ENCODE measurements at places on chromosomes 11 and 22.

GRCh38 chr11:21072558-21072957, 403.2 kb downstream of the NELL1 start:
- no peak for DNase-seq

- no peak for DNase-seq
Measured at GRCh38 chr11:115552773-115553438, 48.7 kb upstream of the CADM1 start.

- DNase-seq = peak; percentile 14
Measured at GRCh38 chr11:118956094-118956846, at the start of gene UPK2. Gene UPK2, plus strand, starts transcription at chr11:118956298. Its CDS starts 53 bp downstream, at chr11:118956351.

DNA sequence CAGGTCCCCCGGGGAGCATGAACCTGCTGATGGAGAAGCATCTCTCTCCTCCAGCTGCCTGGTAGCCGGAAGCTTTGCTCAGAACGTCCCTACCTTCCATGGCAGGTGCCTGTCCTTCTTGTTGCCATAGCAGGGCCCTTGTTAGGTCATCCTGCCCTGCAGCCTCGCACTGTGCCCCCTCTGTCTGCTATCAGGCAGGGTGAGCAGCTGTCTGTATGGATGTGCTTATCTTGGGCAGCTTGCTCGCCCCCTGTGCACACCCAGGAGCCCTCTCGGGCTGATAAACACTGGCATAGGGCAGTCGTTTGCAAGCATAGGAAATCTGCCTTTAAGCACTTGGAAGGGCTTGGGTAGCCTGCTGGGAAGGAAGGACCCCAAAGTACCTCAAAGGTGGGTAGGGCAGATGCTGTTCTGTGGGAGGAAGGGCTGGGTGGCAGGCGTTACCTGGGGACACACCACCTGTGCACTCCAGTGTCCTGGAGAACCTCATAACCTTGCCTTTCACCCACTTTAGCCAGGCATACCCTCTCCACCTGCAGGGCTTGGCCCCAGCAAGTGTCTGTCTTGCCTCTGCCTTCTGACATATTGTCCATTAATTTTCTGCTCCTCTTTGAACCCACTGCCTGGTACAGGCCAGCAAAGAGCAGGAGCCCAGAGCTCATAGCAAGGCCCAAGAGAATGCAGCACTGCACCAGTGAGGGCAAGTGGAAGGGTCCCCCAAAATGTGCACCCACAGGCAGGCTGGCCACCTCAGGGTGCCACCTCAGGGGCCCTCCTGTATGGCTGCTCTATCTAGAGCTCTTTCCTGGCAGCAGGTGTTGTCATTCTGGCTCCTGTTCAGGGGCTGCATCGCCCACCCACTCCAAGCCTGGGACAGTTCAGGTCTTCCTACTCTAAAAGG, 8.0 kb upstream of the COMT start:
- no peak for DNase-seq

DNA sequence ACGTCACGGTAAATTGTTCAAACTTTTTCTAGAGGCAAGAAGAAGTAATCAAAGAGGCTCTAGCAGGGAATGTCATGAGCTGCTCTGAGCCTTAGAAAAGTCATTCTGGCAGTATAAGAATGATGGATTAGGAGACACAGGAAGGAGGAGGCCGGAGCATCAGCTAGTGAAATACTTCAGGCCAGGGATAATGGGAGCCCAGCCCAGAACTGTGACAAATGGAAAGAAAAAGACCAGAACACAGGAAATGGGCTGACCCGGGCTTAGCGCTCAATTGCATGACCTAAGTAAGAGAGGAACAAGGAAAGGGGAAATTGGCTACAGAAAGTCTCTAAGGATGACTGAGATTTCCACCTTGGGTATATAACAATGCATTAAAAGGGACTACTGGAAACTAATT, 108.6 kb downstream of the LARGE1 start:
- DNase-seq = no peak

DNA sequence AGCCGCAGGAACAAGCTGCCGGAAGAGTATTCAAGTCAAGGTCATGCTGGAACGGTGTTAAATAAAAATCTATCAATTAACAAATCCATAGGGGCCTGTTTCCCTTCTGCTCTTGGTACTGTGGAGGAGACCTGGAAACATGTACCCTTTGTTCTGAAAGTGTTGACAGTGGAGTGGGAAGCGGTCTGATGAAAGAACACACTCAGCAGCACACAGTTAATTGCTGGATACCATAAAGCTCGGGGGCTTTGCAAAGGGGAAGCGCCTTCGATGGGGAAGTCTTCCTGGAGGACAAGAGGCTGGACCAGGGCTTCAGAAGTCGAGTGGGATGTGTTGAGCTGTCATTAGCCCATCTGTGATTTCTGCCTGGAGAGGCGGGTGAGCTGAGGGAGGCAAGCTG, 112.5 kb upstream of the CLPB start:
- DNase-seq = no peak

DNA sequence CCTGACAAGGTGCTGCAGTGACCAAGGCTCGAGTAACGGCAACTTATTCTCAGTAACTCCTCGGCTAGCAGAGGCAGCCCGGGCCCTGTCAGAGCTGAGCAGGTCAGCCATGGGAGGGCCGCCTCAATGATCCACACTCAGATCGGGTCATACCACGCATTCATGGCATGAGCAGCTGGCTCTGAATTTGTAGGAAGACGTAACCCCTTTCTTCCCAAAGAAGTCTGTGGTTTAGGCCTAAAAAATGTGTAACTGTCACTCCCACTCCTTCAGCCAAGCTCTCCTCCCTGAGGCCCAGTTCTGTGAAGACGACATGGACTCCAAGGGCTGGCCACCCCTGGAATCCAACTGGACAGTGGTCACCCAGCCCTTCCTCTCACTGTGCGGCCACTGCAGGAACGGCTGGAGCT, 30.0 kb downstream of the PPP2R1B start:
- no peak for DNase-seq

DNA sequence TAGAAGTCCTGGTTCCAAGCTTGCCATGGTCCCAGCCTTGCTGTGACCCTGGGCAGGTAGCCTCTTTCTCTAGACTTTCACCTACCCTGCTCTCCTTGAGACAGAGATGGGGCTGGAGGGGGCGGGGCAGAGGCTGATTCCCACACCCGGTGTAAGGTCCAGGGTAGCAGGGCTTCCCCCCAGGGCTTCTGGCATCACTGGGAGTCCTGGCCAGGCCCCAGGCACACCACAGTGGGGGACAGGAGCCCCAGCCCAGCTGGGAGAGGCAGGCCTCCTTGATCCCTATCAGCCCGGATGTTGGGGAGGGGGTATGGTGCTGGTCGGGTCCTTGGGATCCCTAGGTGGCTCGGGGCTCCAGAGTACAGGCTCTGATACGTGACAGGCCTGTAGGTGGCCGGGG, 1.7 kb upstream of the NUDT8 start:
- DNase-seq = no peak

DNA sequence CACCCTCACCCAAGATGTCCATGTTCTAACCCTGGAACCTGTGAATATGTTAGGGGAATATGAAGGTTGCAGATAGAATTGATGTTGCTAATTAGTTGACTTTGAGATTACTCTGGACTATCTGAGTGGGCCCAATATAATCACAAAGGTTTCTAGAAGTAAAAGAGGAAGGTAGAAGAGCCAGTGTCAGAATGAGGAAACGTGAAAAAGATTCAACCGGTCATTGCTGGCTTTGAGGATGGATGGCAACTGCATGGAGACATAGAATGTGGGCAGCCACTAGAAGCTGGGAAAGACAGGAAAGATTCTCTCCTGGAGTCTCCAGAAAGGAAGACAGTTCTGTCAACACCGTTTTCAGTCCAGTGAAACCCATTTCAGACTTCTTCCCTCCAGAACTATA, 86.6 kb downstream of the CLPB start:
- no peak for DNase-seq

DNA sequence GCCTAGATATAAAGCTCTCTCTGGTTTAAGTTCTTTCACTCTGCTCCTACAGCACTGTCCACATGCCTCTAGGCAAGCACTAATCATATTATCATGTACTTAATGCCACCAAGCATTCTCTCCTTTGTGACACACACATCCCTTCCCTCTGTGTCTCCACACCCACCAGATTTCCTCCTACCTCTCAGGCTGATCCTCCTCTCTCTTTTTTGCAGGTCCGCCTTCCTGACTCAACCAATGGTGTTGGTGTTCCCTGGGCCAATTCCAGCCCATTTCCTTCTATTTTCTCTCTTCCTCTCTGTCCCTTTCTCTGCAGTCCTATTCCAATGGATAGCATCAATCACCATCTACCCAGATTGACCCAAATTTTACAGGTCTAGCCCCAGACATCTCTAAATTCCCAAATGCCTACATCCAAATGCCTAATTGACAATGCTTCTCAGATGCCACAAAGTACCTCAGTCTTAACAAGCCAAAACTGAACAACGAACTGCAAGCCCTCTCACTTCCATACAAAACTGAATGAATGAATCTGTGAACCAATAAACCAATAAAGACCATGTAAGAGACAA, 504 bp upstream of the ZNF215 start:
- DNase-seq = no peak

DNA sequence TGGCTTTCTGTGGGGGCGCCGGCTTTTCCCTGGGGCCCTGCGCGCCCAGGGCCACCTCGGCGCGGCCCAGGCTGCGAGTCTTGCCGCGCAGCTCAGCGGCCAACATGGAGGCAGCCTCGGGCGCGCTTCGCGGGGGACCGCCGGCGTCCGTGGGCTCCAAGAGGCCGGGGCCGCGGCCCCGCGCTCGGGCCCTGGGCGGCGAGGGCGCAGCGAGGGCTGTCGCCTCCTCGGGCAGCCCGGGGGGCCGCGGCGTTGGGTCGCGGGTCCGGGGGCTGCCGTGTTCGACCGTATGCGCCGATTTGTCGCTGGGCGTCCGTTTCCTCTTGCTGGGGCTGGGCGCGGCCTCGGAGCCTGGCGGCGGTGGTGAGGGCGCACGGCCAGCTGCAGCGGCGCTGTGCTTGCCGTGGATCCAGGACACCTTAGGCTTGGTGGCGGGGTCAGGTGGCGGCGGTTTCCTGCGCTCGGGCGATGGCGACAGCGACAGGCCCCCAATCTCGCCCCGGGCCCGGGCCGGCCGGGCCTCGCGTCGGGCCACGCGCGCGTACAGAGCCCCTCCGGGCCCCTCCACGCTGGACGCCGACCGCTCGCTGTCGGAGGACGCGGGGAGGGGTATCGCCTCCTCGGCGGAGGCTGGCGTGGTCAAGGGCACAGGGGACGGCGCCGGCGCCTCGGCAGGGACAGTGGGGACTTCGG, 11.9 kb downstream of the SCARF2 start:
- DNase-seq = no peak
